Naive thymus-derived CD4-positive, alpha-beta T cell (primary cell): ENCODE measurements at places on chromosomes 11 and 22.

DNA sequence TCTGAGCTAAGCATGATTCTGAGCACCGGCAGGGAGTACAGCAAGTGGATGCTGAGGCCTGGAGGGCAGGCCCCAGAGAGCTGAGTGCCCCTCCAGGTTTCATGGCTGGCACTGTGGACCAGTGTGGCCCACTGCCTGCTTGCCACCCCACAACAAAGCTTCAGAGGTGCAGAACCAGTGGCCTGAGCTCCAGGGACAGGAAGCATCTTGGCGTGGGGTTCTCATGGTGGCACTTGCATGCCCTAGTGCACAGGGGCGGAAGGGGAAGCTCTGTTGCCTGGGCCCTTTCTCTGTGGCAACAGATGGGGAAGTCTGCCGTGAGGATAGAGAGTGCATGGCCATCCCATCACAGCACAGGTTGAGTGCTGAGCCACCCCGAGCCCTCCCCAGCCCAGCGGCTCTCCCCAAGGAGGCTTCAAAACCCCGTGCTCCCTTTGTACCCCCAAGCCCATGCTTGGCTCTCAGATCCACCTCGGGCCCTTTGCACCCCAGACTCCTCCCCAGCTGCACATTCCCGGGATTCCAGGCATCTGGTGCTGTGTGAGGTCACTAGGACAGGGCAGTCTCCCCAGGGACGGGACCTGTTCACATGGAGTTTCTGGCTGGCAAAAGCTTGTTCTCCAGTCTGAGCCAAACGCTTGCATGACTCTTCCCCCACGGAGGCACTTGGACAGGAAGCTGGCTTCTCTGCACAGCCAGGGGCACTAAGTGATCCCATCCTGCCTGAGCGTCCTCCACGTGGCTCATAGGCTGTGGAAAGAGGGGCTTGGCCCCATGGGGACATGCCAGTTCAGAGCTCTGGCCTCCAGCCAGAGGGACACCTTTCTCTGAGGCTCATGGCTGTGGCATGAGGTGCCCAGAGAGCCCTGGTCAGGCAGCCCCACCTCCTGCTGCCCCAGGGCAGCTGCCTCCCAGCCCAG is 4.2 kb downstream of the SLC25A1 start:
- DNase-seq, result no peak

DNA sequence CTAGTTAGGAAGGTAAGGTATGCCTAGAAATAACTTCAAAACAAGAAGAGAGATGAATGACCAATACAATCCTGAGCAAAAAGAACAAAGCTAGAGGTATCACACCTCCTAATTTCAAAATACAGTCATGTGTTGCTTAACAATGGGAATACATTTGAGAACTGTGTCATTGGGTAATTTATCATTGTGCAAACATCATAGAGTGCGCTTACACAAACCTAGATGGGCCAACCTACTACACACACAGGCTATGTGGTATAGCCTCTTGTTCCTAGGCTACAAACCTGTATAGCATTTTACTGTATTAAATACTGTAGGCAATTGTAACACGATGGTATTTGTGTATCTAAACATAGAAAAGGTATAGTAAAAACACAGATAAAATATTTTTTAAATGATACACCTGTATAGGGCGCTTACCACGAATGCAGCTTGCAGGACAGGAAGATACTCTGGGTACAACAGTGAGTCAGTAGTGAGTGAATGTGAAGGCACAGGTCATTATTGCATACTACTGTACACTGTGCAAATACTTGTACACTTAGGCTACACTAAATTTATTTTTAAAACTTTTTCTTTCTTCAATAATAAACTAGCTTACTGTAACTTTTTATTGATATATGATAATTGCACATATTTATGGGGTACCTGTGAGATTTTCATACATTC is 48.2 kb downstream of the STK33 start:
- no peak for DNase-seq

- DNase-seq, result no peak
These were observed 33.9 kb downstream of the CNTF start for GRCh38 chr11:58656348-58656747.

GRCh38 chr11:36210529-36210928 is 78.7 kb downstream of the COMMD9 start:
- no peak for DNase-seq

- no peak for DNase-seq
These were observed 264.4 kb downstream of the DDX10 start for GRCh38 chr11:108929241-108929640.

DNA sequence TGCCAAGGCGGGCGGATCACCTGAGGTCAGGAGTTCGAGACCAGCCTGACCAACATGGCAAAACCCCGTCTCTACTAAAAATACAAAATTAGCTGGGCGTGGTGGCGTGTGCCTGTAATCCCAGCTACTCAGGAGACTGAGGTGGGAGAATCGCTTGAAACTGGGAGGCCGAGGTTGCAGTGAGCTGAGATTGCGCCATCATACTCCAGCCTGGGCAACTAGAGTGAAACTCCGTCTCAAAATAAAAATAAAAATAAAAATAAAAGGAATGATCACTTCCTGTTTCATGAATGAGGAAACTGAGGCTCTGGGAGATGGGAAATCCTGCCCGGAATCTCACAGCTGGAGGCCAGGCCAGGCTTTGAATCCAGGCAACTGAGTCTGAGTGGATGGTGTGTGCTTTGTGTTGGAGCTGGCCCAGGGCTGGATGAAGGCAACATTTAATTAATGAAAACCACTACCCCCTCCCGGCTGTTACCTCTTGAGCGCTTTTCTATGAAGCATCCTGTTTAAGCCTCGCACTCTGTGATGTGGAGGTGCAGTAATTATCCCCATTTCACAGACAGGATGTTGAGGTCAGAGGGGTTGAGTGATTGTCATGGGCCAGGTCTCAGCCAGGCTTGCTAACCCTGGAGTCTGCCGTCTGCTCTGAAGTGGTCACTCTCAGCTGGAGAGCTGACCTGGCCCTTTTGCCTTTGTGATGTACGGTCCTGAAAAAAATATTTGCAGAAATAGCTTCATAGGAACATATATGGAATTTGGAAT is 27.8 kb downstream of the LRP5 start:
- no peak for DNase-seq

- no peak for DNase-seq
These were observed 573 bp downstream of the STK33 start for GRCh38 chr11:8593455-8593854.

DNA sequence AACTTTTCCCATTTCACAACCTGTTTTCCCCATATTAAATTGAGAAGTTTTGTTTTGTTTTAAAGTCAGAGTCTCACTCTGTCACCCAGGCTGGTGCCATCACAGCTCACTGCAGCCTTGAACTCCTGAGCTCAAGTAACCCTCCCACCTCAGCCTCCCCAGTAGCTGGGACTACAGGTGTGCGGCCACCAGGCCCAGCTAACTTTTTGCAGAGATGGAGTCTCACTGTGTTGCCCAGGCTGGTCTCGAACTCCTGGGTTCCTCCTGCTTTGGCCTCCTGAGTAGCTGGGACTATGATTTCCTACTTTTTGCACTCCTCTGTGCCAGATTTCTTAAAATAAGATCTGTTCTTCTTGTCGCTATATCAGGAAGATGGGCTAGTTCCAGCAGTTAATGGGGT is 44.9 kb downstream of the GNB1L start:
- DNase-seq, result no peak

GRCh38 chr11:86185381-86185750 is 59.2 kb upstream of the EED start:
- no peak for DNase-seq
